Activated B cell treated with CpG ODN at 0.5 μM for 24 hours (primary cell): ENCODE measurements at places on chromosomes 7 and 10. TPM values are rescaled to one million over a fixed set of nuclear protein-coding genes. Genes with fewer than 3 reads are reported as not detected.

Gene HOXA2
- total RNA-seq, result not detected in 2 replicates

Gene ZNF518A
- total RNA-seq, result 23.8 and 28.7 TPM in 2 replicates

Gene TMEM213
- total RNA-seq, result not detected in 2 replicates

Gene GRID1
- not detected in 2 replicates for total RNA-seq

Gene ODAD2
- not detected in 2 replicates for total RNA-seq

Gene EGR2
- total RNA-seq, result 6.1 and 9.4 TPM in 2 replicates

Gene COL26A1
- not detected in 2 replicates for total RNA-seq

Gene TIAL1
- 142 and 155 TPM in 2 replicates for total RNA-seq

Gene INA
- not detected in 2 replicates for total RNA-seq

Gene GJD4
- not detected in 2 replicates for total RNA-seq

Gene CTBP2
- 0.29 and 0.42 TPM in 2 replicates for total RNA-seq

Gene MKI67
- 2.2 and 3.5 TPM in 2 replicates for total RNA-seq

Gene CHAT
- not detected in 2 replicates for total RNA-seq

Gene DIP2C
- total RNA-seq, result 0.37 and 0.49 TPM in 2 replicates

Gene HTR5A
- total RNA-seq, result not detected in 2 replicates

Gene MRLN
- total RNA-seq, result not detected in 2 replicates

Gene MSS51
- 4.0 and 5.2 TPM in 2 replicates for total RNA-seq

Gene AGR3
- not detected in 2 replicates for total RNA-seq

Gene GARIN1A
- 1.2 and 1.4 TPM in 2 replicates for total RNA-seq

Gene OPALIN
- not detected in 2 replicates for total RNA-seq

Gene SNX10
- total RNA-seq, result 28.9 and 32.3 TPM in 2 replicates
